IPS DF 6.9 (cell line): ENCODE measurements at places on chromosomes 1 and 21.

DNA sequence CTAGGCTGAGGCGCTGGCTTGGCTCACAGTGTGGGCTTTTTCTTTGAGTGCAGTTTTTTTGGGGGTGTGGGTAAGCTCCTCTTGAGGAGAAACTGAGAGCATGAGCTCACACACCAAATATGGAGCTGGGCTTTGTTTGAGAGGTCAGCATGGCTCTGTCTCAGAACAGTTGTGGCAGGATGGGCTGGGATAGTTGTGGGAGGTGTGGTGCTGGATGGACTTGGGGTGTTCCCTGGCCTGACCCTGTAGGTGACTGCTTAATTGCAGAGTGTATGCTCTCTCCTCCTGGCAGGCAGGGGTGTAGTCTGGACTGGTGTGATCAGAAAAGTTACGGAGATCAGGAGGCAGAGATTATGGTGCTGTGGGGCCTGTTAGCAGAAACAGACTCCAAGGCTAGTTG, 64.3 kb upstream of the PGBD5 start:
- H3K27ac ChIP-seq: no peak overlapping the region
- no peak for DNase-seq
- H3K4me1 ChIP-seq: no peaks in the 10 kb centered on the region
- no peaks in the 10 kb centered on the region for H3K27me3 ChIP-seq

DNA sequence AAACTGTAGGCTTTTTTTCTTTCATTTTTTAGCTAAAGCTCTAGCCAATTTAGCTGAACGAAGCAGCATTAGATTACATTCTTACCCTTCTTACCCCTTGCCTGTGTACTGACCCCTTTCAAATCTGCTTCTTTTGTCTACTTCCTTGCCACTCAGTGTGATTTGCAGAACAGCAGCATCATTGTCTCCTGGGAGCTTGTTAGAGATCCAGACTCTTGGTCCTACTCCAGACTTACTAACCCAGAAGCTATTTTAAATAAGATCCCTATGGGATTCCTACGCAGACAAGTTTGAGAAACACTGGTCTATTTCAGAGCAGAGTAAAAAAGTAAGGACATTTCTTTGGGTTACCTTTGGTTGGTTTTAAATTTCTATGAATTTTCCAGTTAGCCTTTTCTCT, 13.8 kb downstream of the LRRC39 start:
- H3K27ac ChIP-seq: no peak overlapping the region
- no peak overlapping the region for H3K4me3 ChIP-seq
- no peak for DNase-seq
- no peaks in the 10 kb centered on the region for H3K27me3 ChIP-seq

DNA sequence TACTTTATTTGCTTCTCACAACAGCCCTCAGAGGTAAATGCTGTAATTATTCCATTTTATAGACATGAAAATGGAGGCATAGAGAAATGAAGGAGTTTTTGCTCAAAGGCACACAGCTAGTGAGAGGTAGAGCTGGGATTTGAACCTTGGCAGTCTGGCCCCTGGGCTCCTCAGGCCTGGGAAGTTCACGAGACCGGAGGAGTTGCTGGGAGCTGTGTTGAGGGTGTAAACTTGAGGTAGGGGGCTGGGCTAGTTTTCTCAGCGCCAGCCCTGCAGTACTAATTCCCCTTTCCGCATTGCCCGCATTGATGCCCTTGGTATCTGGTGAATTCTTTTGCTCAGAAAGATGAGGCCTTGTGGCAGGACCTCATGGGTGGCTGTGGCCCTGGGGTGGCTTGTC, 73.3 kb downstream of the PTPRU start:
- no peak overlapping the region for H3K4me3 ChIP-seq
- H3K27me3 ChIP-seq: no peaks in the 10 kb centered on the region
- no peak overlapping the region for H3K27ac ChIP-seq
- H3K4me1 ChIP-seq: peaks cover 1% of the 10 kb centered on the region; the same call in 1 of the 2 replicates

- no peak for DNase-seq
- H3K36me3 ChIP-seq: no peaks in the 10 kb centered on the region
- peak overlapping the region; percentile 36; the same call in 1 of the 2 replicates for H3K4me3 ChIP-seq
- H3K4me1 ChIP-seq: no peaks in the 10 kb centered on the region
- H3K27me3 ChIP-seq: peaks cover 26% of the 10 kb centered on the region; the same call in 1 of the 2 replicates
Observed at GRCh38 chr1:47507881-47508701, 70.2 kb downstream of the FOXD2 start.

- no peaks in the 10 kb centered on the region for H3K27me3 ChIP-seq
- no peak for DNase-seq
- no peak overlapping the region for H3K27ac ChIP-seq
- no peak overlapping the region for H3K4me3 ChIP-seq
- no peaks in the 10 kb centered on the region for H3K36me3 ChIP-seq
- H3K4me1 ChIP-seq: no peaks in the 10 kb centered on the region
Observed at GRCh38 chr1:46067652-46068051, 64.8 kb downstream of the PIK3R3 start.

- peaks cover 22% of the 10 kb centered on the region for H3K27me3 ChIP-seq
- no peaks in the 10 kb centered on the region; the same call in 1 of the 2 replicates for H3K36me3 ChIP-seq
- no peak overlapping the region for H3K27ac ChIP-seq
- no peak for DNase-seq
- peaks cover 3% of the 10 kb centered on the region; the same call in 1 of the 2 replicates for H3K4me1 ChIP-seq
Observed at GRCh38 chr1:84995484-84996334, 1.2 kb downstream of the MCOLN2 start.

DNA sequence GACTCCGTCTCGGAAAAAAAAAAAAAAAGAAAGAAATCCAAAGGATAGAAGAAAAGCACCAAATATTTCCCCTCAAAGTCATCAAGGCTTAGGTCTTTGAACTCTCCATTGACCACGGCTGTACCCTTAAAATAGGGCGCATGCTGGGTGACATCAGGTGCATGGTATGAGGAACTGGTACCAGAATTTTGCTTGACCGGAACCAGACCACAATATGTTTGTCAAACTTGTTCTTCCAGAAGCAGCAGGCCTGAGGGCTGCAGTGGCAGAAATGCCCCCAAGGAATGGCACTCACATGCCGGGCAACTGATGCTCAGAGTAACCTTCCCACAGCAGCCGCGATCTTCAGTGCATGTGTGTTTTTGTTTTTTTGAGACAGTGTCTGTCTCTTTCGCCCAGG, 21.0 kb downstream of the RCC1 start:
- peaks cover 7% of the 10 kb centered on the region; the same call in 1 of the 2 replicates for H3K36me3 ChIP-seq
- H3K27me3 ChIP-seq: no peaks in the 10 kb centered on the region
- peaks cover 2% of the 10 kb centered on the region; the same call in 1 of the 2 replicates for H3K4me1 ChIP-seq
- no peak overlapping the region for H3K4me3 ChIP-seq

DNA sequence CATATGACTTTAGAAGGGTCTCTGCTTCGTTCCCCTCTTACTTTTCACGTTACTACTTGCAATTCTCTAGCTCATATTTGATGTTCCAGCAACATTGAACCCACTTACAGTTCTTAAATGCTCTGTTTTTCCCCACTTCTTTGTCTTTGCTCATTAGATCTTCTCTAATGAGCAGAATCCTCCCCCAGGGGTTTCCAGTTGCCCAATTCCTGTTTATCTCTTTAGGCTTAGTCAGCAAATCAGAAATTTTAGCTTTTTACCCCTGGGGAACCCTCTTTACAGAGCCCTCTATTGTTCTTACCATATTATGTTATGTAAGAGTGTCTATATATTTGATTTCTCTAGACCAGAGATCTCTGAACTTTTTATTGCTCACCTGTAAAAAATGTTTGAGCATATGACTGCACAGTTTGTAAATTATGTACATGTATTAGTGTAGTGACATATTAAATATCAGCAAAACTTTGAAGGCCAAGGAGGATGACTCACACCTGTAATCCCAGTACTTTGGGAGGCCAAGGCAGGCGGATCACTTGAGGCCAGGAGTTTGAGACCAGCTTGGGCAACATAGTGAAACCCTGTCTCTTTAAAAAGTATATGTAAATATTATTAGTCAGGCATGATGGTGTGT, 71.4 kb downstream of the FNBP1L start:
- H3K27me3 ChIP-seq: no peaks in the 10 kb centered on the region
- no peaks in the 10 kb centered on the region for H3K4me1 ChIP-seq
- no peak for DNase-seq

- no peak for DNase-seq
- no peak overlapping the region for H3K27ac ChIP-seq
- H3K27me3 ChIP-seq: no peaks in the 10 kb centered on the region
- peak overlapping the region; percentile 86; the same call in 1 of the 2 replicates for H3K4me3 ChIP-seq
Observed at GRCh38 chr1:220045356-220046051, 801 bp downstream of the EPRS1 start.

DNA sequence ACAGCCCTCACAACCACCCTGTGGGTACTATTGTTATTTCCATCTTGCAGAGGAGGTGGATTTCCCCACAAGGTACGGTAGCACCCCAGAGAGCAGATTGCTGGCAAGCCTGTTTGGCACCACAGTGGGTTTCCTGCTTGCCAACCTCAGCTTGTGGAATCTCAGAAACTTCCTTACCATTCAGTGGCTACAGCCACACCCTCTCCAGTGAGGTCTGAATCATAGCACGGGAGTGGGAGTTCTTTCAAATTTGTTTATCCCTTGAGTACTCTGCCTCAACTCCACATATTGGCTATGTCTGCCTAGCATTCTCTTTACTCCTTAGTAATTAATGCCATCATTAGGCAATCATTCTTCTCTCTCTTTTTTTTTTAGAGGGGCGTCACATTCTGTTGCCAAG, 162.1 kb downstream of the PTPRU start:
- DNase-seq: no peak
- H3K27me3 ChIP-seq: no peaks in the 10 kb centered on the region

DNA sequence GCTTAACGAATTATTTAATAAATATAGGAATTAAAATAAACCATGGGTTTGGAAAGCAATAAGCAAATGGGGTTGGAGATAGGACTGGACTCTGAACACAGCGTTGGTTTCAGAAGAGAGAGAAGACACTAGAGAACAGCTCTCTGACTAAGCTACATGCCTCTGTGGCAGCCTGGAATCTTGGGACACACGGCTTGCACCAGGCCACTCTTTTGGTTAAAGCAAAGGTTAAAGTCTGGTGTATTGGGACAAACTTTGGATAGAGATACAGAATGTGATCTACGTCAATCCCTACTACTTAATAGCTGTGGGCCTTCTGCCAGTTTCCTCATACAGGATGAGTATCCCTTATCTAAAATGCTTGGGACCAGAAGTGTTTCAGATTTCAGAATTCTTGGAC, 49.7 kb upstream of the HSD17B7 start:
- no peak overlapping the region for H3K27ac ChIP-seq
- no peaks in the 10 kb centered on the region for H3K27me3 ChIP-seq
- H3K4me1 ChIP-seq: no peaks in the 10 kb centered on the region

GRCh38 chr1:7048395-7048794, 263.1 kb downstream of the CAMTA1 start:
- no peak overlapping the region for H3K4me3 ChIP-seq
- no peaks in the 10 kb centered on the region for H3K27me3 ChIP-seq
- H3K36me3 ChIP-seq: no peaks in the 10 kb centered on the region
- H3K4me1 ChIP-seq: no peaks in the 10 kb centered on the region

GRCh38 chr1:214515544-214516433, 35.6 kb downstream of the PTPN14 start:
- H3K4me1 ChIP-seq: peaks cover 5% of the 10 kb centered on the region
- H3K27me3 ChIP-seq: no peaks in the 10 kb centered on the region
- DNase-seq: no peak
- H3K27ac ChIP-seq: no peak overlapping the region
